Omental fat pad (tissue), 4 donors: ENCODE measurements at places on chromosomes 2 and 18.

DNA sequence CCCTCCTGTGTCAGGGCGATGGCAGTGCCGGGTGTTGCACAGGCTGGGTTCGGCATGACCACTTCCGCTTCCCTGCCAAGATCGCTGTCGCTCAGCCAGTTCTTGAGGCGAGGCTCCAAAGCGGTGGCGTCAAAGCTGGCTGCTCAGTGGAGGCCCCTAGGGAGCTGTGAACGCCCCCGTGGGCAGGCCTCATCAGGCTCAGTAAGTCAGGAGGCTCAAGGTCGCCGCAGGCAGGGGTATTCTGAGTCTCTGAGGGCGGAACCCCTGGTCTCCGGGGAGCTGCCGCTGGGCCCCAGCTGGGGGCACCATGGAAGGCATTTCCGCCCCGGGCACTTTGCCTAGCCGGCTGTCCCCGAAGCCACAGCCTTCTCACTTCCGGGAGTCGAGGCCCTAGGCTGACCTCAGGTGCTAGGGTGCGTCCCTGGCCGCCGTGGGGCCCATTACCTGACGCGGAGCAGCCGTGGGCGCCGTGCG, 210.4 kb downstream of the SOCS6 start:
- DNase-seq: no peak

DNA sequence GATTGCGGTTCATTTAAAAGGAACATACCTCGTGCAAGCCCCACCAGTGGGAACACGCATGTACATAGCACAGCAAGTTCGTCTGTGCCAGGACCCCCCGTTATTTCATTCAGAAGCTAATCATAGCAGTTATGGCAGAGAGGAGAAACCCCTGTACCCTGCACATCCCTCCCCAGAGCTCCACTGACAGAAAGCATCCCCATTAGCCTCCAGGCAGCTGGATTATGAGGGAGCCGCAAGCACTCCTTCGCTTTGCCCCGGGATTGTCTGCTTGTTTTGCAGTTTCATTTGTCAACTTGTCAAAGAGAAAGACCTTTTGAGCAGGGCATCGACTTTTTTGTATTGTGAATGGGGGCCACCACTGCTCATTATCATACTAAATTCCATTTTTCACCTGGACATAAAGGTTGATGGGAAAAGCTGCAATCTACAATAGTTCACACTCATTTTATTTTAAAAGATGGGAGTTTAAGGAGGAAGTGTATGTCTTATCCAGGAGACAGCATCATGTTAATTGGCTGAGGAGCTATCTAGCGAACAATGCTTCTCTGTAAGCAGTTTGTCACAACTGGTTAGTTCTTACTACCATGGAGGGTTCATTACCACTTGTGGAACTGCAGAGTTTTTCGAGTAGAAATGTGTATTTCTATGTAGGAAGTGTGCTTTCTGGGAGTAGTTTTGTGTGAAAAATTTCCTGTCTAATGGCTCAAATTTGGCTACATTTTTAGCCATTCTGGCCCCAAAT, 255.3 kb downstream of the THSD7B start:
- DNase-seq: no peak

GRCh38 chr18:48639772-48640432, 101.1 kb downstream of the CTIF start:
- DNase-seq: no peak

DNA sequence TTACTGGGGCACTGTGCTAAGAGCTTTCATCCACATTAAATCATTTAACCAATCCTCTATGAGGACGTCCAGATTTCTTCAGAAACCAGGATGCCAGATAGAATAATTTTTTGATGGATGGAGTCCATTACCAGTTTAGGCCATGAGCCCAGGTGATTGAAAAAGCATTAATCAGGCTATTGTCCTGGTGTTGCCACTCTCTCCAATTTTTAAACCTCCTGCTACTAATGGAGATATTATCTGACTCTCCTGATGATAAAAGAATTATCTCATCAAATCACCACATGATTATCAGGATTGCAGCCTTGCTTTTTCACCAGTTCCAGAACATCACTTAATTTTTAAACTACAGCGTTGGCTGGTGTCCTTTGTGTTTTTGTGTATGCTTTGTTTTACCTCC, 402.2 kb downstream of the CLIP4 start:
- DNase-seq: no peak

DNA sequence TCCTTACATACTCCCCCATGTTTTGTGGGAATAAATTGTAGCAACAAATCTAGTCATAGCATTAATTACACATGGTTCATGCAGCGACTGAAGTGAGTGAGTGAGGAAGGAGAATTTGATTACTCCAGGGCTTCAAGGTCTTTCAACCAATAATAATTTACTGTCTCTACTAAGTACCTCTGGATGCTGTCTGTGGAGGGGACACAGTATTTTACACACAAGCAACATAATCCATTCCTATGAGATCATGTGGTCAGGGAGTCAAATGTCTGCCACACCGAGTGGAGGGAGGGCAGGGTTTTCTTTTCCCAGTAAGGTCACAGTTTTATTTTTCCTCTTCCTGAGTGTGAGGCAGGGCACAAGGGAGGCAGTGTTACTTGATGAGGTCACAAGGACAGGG, 334.7 kb upstream of the CELF4 start:
- DNase-seq: no peak

- DNase-seq: no peak
Measured at GRCh38 chr2:19753818-19754217, 148.0 kb downstream of the TTC32 start.

- DNase-seq: no peak
Measured at GRCh38 chr2:167787021-167787420, 460.4 kb downstream of the STK39 start.

GRCh38 chr2:27870724-27871123, 19.5 kb downstream of the RBKS start:
- no peak for DNase-seq
